ENCODE measurements at places on chromosomes 3 and 15.

- DNase-seq: no peak
Observed at GRCh38 chr3:55165278-55165677, 237.4 kb upstream of the LRTM1 start.

- DNase-seq: no peak
Observed at GRCh38 chr15:90650956-90651689, 66.0 kb upstream of the BLM start.

GRCh38 chr15:86183596-86184491, 104.2 kb downstream of the AGBL1 start:
- no peak for DNase-seq

DNA sequence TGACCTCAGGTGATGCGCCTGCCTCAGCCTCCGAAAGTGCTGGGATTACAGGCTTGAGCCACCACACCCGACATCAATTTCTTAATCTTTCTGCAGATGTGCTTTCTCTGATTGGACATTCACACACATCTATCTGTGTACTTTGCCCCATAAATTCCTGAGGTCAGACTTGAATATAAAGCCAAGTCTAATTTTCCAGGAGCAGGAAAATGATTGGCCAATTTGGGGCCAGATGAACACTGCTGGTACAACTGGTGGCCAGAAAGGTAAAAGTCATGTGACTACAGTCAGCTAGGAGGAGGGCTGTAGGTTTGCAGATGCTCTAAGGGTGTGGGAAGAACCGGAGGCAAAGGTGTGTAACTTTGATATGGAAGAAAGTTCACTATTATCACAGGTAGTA, 3.2 kb upstream of the RAD51 start:
- DNase-seq: no peak

DNA sequence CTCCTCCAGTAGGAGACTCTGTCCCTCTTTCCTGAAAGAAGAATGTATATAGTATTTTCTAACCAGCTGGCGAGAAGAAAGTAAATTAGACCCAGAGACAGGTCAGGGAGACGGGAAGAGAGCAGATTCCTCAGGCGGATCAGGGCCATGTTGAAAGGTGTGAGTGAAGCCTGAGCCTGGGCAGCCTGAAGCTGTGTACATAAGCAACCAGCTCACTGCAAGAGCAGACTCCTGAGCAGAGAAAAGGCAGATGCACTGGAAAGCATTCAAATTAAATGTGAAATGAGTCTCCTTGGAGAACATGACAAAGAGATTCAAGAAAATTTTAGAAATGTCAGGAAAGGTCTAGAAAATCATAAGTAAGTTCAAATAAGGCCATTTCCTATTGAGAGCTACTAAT, 165.8 kb downstream of the GOLIM4 start:
- no peak for DNase-seq

GRCh38 chr3:2535206-2535605, 436.5 kb downstream of the CNTN4 start:
- DNase-seq: no peak

DNA sequence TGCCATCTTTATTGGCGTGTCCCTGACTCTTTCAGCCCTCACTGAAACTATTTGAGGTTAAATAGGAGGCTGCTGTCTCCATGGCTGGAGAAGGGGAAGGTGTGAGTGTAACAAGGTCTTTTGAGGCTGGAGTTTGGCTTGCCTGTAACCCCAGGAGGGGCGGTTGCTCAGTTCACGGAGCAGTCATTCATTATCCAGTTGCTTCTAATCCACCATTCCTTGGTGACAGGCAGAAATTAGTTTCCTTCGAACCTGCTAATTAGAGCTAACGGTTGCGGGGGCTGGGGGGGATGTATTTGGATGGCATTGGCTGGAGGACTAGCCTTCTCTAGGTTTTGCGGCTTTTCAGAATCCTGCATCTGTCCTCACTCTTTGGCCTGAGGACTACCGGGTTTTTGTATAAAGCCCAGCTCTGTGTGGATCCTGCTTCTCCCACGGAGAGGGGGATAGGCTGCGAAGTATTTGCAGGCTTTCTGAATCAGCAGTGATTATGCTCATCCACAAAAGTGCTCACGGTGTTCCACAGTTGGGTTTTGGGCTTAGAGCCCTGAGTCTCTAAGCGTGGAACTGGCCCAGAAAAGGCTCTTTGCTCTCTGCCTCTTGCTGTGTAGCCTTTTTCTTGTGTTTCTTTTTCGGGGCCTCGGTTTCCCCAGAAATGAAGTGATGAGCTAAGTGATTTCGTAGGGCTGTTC, 18.6 kb downstream of the FGD5 start:
- no peak for DNase-seq

DNA sequence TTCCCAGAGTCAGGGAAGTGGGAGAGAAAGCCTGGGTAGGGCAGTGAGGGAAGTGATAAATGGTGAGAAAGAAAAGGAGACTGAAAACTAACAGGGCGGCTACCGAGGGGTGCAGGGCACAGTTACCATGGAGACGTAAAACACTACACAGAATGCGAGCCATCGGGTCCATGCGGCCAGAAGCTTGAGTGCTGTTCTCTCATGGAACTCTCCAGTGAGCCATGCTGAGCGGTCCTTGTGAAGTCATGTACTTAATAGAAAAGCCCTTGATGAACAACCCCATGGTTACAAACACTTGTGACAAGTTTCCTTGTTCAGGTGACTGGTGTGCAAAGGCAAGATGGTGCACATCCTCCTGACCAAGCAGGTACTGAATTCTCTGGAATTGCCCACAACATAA, 3.7 kb upstream of the PLA2G4F start:
- DNase-seq: no peak

GRCh38 chr3:79255702-79256101, 512.1 kb downstream of the ROBO1 start:
- no peak for DNase-seq

DNA sequence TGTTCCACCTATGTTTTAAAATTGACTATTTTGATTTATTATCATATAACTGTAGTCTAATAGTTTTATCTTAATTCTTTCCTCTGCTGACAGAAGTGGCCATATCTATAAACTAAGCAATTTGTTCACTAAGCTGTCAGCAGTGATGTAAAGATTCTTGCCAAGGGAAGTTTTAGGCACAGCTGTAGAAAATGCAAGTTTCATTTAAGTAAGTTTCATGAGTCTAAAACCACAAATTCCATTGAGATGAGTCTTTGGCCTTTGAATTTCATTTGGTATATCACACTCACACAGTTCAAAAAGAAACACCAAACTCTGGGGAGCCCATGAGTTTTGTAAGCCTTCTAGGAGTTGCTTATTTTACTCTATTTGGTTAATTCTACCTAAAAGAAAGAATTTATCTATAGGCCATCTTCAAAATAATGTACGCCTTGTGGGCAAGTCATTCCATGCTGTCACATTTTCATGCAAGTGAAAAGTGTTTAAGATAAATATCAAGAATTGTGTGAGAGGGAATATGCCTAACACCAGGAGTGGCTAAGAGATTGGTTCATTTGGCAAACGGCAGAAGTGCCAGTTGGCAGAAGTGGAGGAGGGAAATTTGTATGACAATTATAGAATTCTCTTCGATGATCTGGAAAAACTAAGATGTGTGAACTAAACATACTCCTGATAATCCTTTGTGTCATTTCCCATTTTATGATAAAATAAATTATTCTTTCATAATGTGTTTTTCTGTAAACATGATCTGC, 292.9 kb downstream of the ZIC4 start:
- DNase-seq: no peak

DNA sequence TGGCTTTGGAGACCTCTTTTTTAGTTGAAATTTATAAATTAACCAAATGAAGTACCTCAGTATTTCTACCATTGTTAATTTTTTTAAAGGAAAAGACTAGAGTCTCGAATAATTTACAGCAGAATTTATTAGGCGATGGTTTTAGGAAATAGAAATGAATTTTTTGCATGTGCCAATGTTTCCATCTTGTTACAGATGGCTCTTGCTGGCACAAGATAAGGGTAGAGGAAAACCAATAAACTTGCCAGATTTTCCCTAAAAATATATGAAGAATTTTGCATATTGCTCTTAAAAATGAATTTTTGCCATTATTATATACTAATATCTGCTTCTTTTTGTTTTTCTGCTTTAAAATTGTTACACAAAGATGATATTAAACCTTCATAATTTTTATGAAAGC, 380.7 kb downstream of the NLGN1 start:
- no peak for DNase-seq

DNA sequence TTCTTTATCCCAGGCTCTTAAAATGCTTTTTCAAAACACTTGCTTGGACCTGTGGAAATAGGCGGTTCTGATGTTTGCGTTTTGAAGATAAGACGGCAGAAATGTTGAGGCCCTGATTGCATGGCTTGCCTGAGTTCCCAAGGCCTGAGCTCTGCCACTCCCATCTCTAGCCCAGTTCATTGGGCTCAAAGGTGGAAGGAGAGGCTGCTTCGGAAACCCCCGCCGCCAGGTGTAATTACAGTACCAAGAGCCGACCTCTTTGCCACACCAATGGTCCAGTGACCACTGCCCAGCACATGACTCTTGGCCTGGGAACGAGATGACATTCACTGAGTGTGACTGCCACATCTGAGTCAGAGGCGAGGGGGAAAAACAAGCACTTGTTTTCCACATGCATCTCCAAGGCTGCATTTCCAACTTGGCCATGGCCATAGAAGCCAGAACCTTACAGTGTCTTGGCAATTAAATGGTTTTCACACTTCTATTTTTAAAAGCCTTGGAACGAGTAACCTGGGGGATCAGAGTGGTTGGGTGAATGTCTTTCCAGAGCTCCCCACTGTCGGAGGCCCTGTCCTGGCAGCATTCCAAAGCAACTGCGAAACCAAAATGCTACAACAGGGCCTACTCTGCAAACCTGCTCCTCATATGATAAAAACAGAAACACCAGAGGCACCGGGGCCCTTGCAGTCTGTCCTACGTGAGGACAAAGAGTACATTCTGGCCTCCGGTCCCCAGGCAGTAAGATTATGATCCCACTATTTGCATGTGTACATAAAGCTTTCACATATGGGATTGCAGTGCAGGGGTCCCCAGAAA, 63.8 kb upstream of the CGNL1 start:
- no peak for DNase-seq

DNA sequence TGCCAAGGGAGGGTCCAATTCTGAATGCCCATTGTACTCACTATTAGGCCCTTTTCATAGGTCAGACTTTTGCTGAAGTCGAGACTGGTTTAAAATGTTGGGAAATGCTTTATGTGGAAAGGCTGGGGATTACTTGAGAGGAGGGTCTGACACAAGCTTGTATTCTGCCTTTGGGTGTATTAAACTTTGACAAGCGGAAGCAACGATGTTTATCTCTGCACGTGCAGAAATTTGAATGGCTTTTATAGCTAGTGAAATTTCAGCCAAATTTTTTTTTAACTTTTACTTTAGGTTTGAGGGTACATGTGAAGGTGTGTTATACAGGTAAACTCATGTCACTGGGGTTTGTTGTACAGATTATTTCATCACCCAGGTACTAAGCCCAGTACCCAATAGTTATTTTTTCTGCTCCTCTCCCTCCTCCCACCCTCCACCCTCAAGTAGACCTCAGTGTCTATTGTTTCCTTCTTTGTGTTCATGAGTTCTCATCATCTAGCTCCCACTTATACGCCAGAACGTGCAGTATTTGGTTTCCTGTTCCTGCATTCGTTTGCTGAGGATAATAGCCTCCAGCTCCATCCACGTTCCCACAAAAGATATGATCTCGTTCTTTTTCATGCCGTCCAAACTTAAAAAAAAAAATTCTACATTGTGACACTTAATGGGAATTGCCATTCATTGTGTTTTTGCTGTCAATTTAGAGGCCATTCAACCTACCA, 223.0 kb upstream of the BHLHE40 start:
- no peak for DNase-seq

DNA sequence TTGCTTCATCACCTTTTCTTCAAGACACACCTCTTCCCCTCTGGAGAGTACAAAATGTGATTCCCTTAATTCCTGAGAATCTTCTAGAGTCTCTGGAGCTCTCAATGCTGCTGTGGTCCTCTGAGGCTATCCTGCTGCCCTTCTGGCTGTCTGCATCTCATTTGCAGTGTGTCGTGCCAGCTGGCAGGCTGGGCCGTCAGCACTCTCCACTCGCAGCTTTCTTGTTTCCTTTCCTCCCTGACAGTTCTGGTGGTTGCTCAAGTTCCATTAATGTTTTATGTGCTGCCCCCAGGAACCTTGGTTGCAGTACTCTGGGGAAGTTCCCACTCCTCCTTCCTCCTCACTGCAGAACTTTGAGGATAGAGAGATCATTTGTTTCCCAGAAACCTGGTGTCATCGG, 210.8 kb upstream of the ROPN1 start:
- no peak for DNase-seq

DNA sequence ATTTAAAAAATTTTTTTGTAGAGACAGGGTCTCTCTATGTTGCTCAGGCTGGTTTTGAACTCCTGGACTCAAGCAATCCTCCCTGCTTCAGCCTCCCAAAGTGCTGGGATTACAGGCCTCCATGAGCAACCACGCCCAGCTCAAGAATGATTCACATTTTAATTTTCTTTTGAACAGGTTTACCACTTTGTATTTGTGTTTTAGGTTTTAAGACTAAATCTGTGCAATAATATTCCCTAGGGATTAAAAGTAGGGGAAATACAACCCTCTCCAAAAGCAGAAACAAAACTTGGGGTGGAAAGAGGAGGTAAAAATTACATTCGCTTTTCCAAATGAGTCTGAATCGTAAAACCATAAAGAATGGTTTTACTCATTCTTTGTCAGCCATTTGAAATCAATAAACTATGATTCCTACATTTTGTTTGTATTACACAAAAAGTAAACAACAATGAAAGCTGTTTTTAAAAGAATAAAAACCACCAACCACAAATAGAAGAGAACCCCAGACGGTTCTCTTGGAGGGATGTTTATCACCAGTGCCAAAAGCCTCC, 37.8 kb downstream of the SLC24A1 start:
- no peak for DNase-seq

- no peak for DNase-seq
Observed at GRCh38 chr15:61185759-61186158, 43.3 kb downstream of the RORA start.

DNA sequence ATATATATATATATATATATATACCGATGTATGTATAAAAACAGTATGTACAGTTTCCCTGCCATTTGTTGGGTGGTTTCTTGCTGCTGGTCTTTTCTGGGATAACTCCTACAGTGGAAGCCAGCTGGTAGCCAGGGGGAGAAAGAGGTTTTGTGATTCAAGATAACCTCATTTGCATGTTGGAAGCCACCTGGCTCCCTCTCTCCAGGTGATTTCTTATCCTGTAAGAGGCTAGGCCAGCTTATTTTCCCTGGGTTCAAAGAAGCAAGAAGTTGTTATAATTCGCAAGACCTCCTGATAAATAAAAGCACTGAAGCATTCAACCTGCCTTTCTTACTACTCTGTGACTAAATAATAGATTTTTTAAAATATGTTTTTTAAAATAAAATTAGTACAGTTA, 443.3 kb downstream of the VGLL3 start:
- no peak for DNase-seq

- DNase-seq: no peak
Observed at GRCh38 chr3:5002174-5002870, 23.1 kb downstream of the BHLHE40 start.

DNA sequence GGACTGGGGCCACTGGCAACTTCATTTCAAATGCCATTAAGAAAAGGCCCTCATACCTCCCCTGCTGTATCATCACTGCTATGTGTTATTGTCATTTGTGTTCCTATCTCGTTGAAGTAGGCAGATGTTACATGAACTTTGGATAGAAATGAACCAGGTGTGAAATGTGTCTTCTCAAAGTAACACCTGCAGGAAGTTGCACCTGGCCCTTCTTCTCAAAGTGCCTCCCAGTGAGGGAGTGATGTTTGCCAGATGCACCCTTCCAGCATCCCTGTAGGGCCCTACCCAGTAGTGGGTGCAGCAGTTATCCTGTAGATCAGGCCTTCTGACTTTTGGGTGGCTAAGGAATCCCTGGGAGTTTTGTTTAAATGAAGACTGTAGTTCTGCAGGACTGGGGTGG, 197.7 kb upstream of the CTNNB1 start:
- no peak for DNase-seq
